GM12878 (cell line): ENCODE measurements at places on chromosomes 5 and 9.

DNA sequence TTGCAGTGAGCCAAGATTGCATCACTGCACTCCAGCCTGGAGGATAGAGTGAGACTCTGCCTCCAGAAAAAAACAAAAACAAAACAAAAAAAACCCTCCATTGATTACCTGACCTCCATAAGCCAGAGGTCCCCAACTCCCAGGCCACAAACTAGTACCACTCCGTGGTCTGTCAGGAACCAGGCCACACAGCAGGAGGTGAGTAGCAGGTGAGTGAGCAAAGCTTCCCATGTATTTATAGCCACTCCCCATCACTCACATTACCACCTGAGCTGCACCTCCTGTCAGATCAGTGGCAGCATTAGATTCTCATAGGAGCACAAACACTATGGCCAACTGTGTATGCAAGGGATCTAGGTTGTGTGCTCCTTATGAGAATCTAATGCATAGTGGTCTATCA, 13.7 kb upstream of the BTF3 start:
- no peak for DNase-seq

DNA sequence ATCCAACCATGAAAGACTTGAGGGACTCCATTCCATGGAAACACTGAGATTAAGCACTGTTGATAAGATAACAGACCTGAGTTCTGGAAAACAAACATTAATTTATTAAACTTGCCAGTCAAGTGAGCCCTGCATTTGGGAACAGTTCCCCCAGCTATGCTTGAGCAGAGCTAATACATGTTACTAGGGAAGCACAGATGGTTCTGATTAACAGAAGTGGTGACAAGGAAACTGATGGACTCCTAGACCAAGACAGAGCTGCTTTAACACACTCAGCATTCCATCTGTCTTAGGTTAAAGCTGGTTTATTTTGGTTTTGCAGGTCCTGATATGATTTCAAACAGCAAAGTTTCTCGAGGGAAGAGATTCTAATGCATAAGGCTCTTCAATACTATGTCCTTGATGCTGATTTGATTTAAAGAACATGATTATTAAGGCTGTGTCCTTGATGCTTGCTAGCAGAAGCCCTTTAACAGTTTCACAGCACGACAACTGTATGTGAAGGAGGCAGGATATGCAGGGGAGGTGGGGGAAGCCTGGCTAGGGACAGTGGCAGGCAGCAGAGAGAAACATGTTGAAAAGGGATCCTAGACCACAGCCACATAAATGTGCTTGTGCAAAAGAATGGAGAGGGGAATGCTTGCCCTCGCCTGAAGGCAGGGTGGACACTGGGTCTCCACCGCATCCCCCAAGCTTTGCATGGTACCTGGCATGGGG, 66.2 kb downstream of the ACTBL2 start:
- no peak for DNase-seq

DNA sequence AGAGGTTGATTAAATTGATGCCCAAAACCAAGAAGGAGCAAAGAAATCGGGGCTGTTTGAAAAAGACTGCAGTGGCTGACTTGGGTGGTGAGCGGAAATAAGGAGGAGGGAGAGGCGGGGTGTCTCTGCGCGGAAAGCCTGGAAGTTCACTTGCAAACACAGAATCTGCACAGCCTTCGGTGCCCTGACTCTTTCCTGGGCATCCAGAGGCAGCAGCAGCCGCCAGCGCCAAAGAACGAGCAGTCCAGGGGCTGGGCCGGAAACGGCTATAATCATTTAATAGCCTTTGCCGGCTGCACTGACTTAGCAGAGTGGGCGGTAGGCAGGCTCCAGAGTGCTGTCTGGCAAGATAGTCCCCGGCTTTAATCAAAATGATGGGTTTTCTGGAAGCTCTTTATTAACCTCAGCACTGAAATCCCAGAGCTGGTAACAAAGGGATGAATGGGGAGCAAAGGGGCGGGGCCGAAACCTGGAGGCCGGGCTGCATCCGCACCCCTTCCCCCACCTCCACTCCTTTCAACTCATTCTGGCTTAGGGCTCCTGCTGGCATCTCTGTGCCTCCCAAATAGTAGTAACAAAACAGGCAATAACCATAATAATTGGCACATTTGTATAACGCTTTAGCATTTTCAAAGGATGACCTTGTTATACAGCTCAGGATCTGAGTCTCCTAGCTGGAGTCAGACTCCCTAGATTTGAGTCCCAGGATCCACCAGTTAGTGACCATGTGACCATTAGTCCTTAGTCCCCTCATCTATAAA, 35.7 kb downstream of the PCDHAC2 start:
- DNase-seq = no peak

GRCh38 chr9:80560976-80561375, 989.2 kb downstream of the TLE4 start:
- no peak for DNase-seq

GRCh38 chr5:113047733-113048652, 71.4 kb downstream of the DCP2 start:
- DNase-seq = peak; percentile 45

DNA sequence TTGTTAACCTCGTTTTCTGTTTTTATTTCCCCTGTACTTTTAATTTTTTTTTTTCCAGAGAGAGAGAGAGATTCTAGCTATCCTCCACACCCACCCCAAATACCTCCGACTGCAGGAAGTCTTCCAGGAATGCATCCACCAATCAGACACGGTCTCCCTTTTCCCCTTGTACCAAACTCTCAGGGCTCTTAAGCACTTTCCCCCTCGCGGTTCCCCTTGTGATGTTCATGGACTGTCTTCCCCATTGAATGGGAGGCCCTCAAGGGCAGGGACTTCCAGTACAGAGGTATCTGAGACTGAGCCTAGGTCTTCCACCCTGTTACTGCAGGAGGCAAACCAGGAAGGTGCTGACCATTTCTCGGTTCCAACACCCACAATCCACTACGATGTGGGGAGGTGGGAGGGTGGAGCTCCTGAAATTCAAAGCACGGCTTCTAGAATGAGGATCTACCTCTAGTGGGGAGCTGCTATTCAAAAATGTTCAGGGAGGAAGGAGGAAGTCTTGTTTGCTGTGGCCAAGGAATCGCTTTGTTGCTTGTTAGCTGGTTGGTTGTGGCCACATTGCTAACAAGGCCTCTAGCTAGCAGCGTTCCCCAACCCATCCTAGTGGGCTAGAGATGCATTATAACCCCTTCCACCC, 37.5 kb upstream of the PTGS1 start:
- no peak for DNase-seq

DNA sequence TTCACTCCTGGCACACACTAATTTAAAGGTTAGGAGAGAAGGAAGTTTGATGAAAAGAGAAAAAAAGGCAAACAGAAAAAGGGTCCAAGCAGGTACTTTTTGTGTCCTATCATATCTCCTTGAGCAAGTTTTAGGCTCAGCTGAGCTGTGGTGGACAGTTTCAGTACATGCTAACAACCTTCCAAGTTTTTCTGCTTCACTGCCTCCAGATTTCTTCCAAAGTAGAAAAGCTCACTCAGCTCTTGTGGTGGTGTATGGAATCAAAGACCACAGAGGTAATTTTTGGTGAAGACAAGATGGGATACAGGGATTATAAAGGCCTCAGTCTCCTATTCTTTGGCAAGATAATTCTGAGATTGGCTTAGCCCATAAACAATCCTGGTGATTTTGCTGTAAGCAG, 921.8 kb downstream of the NR2F1-AS1 start:
- DNase-seq = no peak

GRCh38 chr5:160375701-160376100, 5.3 kb upstream of the C1QTNF2 start:
- DNase-seq = no peak

- peak; percentile 4 for DNase-seq
These were observed 315.5 kb upstream of the C9orf72 start for GRCh38 chr9:27888661-27889295.

DNA sequence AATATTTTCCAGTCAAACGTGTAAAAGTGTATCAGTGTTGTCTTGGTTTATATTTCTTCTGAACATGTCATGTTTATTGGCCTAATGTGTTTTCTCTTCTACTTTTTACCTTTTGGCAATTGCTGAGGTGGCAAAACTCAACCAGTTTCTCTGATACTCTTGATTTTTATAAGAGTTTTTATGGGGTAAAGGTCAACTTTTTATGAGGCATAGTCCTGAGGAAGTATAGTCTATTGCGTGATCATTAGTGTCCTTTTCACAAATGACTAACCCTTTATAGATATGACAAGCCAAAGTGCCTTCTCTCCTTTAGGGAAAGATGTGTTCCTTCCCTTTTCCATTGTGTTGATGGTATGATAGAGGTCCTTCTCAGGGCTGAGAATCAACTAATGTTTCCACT, 32.9 kb downstream of the OCLN start:
- DNase-seq = no peak

- peak; percentile 13 for DNase-seq
These were observed 147.1 kb downstream of the ZNF608 start for GRCh38 chr5:124599028-124599973.

DNA sequence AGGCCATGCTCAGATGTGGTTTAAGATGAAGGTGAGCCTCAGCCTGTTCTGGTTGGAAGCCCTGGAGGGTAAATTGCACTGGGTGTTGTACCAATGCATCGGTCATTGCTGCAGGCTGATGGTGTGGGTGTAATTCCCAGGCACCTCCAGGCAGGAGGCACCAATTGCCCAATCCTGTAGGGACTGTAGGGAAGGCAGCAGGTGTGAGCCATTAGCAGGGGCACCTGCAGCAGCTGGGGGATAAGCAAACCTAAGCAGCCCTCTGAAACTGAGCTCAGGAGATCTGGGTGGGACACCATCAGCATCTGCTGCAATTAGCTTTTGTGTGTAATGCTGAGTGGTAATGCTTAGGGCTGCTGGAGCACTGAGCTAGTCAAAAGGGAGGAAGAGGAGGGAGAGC, 190.1 kb upstream of the TBC1D2 start:
- DNase-seq = no peak

DNA sequence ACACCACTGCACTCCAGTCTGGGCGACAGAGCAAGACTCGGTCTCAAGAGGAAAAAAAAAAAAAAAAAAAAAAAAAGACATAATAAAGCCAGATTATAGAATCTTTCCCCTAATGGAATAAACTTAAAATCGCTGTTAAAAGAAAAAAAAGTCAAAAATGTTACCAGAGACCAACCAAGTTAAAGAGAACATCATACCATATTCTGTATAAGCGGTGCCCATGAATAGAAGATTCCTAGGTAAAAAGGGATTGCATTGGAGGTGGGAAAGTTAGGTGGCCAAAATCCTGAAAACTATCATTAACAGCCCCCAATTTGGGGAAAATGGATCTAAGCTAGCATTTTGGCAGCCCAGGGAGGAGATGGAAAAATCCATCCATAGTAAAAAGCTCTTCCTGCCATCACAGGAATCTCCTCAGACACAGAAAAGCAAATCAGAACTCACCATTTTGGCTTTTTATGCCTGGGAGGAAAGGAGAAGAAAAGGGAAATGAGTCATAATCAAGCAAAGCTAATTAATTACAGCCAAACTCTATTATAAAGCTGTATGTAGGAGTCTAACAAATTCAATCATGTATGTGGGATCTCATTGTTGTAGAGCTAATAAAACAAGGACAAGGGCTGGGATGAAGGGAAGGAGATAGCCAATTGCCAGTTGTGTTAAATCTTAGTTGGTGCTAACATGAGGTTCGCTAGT, 363.8 kb downstream of the ARL15 start:
- DNase-seq = no peak

GRCh38 chr9:71223953-71224538, 102.6 kb upstream of the TRPM3 start:
- no peak for DNase-seq

GRCh38 chr9:107949061-107949460, 459.5 kb upstream of the KLF4 start:
- DNase-seq = no peak

DNA sequence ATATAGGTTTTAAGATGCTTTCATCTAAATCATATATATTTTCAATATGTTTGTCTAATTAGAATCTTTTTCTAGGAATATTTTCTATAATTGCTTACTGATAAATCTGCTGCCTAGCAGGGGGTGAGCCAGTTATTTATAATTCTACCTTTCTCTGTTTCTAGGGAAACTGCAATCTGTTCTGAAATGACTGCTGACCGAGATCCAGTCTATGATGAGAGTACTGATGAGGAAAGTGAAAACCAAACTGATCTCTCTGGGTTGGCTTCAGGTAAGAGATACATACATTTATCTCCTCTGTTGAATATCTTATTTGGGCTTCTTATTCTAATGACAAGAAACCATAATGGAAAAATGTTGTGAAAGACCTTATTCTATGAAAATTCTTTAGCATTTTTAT, 127.3 kb downstream of the XRCC4 start:
- no peak for DNase-seq

DNA sequence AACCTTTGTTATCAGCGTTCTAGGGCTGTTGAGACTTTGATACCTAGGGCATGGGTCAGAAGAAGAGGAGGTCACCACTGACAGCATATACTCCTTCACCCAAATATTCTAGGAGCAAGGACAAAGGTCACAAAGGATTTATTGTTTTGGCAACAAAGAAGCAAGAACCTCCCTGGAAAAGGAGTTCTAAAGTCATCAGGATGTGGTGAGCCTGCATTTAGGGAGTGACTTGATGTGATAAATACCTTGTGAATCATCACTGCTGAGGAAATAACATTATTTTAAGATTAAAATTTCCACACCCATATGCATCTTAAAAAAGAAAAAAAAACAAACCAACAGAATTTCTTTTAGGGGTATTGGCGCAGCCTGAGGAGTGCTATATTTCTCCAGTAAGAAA, 13.9 kb downstream of the IFNA1 start:
- no peak for DNase-seq

GRCh38 chr5:19630876-19631275, 357.1 kb downstream of the CDH18 start:
- no peak for DNase-seq
